ENCODE measurements at places on chromosomes 11 and 22.

DNA sequence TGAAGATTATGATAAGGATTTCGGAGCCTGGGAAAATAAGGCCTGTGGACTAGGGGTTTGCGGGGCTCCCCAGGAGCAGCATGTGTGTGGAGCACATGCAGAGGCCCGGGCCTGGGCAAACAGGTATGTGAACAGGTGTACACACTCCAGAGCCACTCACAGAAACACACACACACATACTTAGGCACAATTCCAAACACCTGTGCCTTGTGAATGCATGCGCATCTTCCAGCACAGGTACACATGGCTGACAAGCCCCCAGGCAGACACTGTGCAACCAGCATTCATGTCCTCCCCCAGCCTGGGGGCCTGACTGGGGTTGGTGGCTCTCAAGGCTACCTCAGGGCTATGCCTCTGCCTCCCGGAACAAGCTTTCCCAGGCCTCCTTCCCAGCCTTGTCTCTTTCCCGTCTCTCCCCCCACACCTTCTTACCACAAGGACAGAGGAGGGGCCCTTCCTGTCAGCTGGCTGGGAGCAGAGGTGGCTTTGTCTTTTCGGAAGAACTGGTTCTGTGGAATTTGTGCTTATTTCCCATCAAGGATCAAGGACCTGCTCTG lies 2.6 kb upstream of the P2RY6 start:
- DNase-seq, result no peak

DNA sequence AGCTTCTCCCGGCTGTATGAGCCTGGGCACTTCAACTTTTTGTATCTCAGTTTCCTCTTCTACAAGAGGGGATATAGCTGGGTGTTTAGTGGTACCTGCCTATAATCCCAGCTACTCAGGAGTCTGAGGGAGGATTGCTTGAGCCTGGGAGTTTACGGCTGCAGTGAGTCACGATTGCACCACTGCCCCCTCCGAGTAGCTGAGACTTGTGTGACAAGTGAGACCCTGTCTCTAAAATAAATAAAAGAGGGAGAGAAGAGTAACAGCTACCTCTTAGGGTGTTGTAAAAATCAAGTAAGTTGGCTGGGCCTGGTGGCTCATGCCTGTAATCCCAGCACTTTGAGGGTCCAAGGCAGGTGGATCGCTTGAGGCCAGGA lies 10.0 kb upstream of the CATSPER1 start:
- DNase-seq, result no peak

DNA sequence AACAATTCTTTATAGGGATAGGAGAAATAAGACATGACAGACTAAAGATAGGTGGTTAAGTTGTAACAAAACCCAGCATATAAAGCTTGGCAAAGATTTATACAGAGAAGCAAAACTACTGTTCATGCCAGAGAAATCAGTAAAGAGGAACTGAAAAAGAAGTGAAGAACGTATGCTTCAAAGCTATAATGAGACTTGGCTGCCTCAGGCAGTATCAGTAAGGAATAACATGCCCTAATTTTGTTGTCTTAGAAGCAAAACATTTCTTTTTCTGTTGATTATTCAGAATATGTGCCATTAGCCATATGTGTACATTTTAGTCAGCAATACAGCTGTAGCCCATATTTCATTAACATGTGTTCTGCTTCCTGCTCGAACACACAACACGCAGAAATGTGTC lies 403.2 kb downstream of the NELL1 start:
- DNase-seq, result no peak

DNA sequence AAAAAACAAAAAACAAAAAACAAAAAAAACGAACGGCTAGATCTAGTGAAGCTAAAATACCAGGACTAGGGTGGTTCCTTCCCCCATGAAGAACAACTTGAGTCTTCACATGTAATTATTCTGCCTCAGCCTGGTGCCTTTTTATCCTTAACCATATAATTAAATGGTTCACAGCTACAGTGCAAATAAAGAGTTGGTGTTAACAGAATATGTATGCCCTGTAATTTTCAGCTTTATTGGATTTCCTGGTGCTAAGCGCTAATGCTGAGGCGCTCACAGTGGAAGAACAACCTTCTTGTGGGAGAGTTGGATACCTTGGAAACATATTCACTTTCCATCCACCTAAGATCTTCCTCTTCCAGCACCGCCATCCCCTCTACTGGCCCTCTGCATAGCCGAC lies 158.5 kb upstream of the SORL1-AS1 start:
- no peak for DNase-seq

DNA sequence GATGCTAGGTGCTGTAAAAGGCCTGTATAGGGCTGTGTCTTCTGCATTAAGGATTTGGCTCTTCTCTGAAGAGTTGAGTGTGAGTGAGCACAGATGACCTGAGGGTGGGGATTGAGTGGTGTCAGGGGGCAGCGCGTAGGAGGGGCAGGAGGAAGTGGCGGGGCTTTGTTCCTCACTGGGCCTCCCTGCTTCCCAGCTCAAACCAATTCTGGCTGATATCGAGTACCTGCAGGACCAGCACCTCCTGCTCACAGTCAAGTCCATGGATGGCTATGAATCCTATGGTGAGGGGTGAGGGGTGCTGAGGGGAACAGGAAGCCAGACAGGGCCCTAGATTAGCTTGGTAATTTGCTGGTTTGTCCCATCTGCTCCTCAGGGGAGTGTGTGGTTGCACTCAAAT lies 9.1 kb downstream of the PHOX2A start:
- no peak for DNase-seq

DNA sequence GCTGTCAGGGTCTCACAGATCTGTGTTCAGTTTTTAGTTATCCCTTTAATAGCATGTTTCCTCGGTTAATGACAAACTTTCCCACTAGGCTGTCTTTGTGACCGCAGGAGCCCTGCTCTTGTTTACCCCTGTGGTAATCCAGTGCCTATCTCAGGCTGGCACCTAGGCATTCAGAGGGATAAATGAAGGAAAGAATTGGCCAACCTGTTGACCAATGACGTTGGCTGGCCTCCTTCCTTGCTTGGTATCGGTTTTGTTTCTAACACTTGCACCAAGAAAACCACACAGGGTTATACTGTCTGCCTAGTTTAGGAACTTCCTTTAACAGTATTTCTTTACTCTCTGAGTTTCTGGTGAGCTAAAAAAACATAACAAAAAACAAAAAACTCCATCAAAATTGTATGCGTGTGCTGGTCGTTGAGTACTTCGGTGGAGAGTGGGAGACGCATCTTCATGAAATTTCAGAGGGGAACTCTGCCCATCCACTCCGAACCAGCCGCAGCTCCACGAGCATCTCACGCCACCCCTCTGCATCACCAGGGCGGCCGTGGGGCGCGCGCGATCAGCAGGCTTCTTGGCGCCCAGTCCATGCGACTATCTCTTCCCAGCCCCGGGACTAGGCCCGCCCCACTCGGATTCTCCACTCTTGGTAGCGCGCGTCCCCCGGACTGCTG lies 563 bp upstream of the ENDOD1 start:
- peak; percentile 28 for DNase-seq

GRCh38 chr11:61549662-61550568 lies 31.0 kb downstream of the SYT7 start:
- no peak for DNase-seq

DNA sequence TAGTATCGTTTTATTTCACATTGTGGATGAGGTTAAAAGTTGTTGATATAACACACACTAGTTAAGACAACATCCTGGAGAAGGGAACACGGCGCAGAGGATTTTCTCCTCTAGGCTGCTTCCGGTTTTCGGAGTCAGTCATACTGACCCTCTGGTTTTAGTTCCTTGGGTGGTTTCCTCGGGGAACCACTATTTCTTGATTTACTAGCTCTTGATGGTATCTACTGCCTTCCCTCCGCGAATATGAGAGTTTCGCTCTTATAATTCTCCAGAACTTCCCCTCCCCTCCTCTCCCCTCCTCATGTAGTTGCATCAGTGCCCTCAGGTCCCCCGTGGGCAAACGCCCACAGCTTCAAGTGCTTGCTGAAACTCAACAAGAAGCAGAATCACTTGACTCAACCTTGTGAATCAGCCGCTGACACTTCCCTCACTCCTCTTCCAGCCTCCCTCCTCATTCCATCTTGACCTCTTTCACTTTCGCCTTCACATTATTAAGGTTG lies 15.9 kb upstream of the APOBEC3A start:
- peak; percentile 45 for DNase-seq

DNA sequence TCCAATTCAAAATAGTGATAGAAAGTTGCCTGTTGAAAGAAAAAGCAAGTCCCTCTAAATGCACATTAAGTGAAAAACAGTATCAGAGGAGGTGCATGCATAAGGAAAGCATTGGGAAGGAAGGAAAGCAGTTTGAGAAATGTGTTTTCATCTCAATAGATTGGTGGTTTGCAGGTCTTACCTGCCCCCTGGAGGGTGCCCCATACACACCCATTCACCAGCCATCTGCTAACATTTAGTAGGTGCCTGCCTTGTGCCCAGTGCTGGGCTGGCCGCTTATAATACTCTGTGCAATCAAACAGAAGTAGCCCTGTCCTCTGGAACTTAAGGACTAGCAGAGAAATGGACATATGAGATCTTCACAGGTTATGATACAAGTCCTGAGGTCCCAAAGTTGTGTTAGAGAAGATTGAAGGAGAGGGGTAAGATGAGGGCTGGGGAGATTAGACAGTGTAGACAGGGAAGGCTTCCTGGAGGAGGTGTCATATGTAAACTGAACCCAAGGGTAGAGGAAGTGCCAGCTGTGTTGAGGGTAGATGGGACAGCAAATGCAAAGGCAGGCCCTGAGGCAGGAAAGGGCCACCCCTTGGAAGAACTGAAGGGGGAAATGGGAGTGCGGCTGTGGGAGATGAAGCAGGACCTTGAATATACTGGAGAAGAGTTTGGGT lies 184.2 kb downstream of the MN1 start:
- DNase-seq, result no peak
